Activated T-cell treated with anti-CD3 and anti-CD28 coated beads, Interleukin-2, amount 50 U/mL, for 1 hour (primary cell): ENCODE measurements at places on chromosomes 3 and 15.

GRCh38 chr15:55774113-55774970 is 31.4 kb upstream of the PRTG start:
- DNase-seq, result peak; percentile 38

DNA sequence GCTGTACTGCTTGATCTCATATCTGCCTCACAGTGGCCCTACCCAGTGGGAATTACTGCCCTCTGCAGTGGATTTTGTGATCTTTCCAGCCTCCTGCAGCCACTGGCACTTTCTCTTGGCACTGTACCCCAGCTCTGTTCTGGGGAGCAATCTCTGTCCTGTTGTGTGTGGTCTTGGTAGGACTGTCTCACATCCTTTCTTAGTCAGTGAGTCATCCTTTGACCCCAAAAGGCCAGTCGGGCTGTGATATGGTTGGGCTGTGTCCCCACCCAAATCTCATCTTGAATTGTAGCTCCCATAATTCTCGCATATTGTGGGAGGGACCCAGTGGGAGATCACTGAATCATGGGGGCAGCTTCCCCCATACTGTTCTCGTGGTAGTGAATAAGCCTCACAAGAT is 133.3 kb upstream of the TPM1 start:
- no peak for DNase-seq

DNA sequence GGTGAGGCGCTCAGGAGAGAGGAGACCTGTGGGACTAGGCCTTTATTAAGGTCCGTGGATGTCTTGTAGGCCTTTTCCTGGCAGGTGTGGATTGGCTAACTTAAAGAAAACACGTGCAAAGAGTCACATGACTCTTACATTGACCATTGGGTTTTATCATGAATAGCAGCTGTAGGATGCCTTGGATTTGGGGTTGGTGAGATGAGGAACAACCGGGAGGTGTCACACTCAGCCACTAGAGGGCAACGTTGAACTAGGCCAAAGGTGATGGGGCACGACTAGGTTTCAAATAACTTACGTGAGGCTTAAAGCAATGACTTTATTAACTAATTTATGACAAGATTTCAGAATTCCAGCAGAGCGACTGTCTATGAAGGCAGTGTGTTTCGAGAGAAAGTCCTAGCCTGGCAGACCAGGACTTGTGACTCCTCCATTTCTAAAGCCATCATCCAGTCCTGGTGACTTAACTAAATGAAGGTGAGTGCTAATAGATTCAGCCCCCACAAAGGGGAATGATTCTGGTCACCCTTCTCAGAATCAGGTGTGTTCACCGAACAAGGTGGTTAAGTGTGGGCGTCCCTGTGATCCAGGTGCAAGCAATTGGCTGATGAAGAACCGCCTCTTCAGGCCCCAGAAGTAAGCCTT is 345.6 kb downstream of the MCTP2 start:
- DNase-seq, result no peak

DNA sequence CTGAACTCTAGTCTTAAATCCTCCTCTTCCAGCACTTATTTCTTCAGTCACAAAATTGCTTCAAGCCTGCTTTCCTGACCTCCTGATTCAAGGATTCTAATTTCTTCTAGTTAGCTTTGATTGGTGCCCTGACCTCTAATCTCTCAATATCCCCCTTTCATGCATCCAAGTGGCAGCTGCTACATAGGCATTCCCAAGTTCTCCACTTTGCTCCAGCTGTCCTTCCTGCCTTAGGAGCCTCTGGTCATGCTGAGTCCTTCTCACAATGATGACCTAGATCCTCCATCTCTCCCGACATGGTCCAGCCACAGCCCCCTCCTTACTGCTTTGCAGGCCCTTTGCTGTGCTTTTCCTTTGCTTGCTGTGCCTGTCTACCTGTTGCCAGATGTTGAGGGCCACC is 347.8 kb upstream of the C2CD4B start:
- DNase-seq, result no peak

GRCh38 chr3:53008932-53009331 is 36.9 kb downstream of the SFMBT1 start:
- no peak for DNase-seq

DNA sequence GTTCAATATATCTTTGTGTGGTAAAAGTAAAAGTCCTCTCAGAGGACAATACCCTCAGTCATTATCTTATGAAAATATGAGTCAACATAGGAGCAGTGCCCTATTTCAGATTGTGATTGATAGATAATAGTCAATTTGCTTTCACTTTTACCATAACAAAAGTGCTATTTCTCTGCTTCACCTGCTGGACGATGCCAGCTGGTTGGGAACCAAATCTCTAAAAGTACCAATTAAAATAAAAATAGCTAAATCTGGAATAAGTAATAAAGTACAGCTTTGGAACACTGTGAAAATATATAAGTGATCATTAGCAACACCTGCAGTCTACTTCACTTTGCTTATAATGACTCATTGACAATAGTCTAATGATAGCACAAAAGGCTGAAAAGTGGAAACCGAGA is 390.3 kb upstream of the AGTR1 start:
- DNase-seq, result no peak

GRCh38 chr3:177385831-177386301 is 188.6 kb upstream of the TBL1XR1 start:
- DNase-seq, result no peak

GRCh38 chr3:169161011-169161410 is 502.5 kb downstream of the MECOM start:
- no peak for DNase-seq

GRCh38 chr3:23240171-23240785 is 37.2 kb downstream of the UBE2E2 start:
- DNase-seq, result no peak

GRCh38 chr3:138197524-138197923 is 10.4 kb downstream of the ARMC8 start:
- no peak for DNase-seq

GRCh38 chr15:22902046-22902445 is 63.6 kb downstream of the NIPA2 start:
- DNase-seq, result no peak

DNA sequence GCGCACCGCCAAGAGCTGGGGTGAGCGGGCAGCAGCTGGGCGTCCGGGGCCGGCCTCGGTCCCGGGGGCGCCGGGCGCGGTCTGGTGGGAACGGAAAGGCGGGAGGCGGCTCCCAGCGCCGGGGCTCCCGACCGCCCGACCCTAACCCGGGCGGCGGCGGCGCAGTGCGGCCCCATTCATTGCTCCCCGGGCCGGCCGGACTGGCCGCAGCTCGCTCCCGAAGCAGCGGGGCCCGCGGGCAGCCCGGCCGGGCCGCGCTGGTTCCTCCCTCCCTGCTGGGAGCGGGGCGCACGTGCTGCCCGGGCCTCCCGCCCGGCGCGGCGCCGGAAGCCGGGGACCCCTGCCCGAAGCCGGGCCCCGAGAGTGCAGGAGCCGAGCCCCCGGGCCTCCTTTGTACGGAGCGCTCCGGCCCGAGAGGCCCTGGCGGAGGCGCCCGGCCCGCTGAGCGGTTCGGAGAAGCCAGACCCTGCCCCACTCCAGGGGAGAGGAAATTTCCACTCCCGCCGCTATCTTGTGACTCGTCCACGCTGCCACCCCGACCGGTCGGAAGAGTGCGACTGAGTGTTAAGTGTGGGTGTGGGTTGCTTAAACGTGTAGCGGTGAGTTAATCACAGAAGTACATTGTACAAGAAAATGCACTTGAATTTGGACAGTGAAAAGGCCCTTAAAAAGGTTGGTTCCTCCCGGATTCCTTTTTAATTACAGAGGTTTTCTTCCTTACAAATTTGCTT is 613 bp downstream of the ATP1B3 start:
- peak; percentile 67 for DNase-seq

DNA sequence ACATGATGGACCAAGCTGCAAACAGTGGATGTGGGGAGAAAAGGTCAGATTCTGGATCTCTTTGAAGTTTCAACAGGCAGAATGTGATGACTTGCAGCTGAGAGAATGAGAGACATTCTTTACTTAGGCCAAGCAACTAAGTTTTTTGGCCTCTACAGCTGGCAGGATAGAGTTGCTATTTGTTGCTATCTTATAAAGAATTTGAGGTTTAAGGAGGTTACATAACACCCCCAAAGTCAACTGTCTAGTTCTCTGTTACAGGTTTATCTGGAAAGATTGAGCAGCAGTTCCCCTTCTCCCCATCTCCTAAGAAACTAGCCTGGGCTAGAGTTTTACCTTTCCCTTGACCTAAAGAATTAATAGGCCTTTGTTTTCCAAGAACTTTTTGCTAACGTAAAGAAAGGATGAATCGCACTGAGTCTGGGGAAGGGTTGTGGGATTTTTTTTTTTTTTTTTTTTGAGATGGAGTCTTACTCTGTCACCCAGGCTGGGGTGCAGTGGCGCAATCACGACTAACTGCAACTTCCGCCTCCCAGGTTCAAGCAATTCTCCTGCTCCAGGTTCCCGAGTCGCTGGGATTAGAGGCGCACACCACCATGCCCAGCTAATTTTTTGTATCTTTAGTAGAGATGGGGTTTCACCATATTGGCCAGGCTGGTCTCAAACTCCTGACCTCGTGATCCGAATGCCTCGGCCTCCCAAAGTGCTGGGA is 26.6 kb upstream of the SLMAP start:
- no peak for DNase-seq

DNA sequence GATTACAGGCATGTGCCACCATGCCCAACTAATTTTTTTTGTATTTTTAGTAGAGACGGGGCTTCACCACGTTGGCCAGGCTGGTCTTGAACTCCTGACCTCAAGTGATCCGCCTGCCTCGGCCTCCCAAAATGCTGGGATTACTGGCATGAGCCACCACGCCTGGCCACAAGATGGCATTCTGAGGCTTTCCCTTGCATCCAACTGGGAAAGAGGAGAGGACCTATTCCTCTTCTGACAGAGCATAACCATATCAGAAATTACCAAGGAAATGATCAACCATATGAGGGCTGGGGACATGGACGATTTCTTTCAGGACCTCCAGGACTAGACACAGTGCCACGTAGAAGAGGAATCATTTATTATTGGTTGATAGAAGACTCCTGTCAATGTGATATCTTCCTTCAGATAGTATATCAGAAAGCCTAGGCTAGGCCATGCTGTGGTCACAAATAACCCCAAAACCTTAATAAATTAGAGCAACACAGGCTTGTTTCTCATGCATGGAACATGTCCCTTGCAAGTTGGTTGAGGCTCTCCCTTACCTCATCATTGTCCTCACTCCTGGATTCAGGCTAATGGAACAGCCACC is 372.3 kb upstream of the IL12A start:
- DNase-seq, result no peak

GRCh38 chr15:32767236-32767635 is 49.4 kb downstream of the GREM1 start:
- no peak for DNase-seq

GRCh38 chr3:181987736-181988135 is 276.0 kb downstream of the SOX2 start:
- DNase-seq, result no peak

DNA sequence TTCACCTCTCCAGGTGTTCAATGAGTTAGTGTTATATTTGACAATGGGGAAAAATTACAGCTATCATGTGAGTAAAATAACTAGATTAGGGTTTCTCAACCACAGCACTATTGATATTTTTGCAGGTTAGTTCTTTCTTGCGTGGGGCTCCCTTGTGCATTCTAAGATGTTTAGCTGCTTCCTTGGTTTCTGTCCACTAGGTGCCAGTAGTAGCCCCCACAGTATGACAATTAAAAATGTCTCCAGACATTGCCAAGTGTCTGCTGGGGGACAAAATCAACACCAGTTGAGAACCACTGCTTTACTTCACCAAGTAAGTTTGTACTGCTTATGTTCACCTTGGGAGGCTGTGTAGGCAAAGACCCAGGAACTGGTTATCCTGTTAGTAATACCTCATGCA is 618.7 kb downstream of the EDEM1 start:
- DNase-seq, result no peak

GRCh38 chr3:36295296-36295695 is 85.0 kb upstream of the STAC start:
- DNase-seq, result no peak

DNA sequence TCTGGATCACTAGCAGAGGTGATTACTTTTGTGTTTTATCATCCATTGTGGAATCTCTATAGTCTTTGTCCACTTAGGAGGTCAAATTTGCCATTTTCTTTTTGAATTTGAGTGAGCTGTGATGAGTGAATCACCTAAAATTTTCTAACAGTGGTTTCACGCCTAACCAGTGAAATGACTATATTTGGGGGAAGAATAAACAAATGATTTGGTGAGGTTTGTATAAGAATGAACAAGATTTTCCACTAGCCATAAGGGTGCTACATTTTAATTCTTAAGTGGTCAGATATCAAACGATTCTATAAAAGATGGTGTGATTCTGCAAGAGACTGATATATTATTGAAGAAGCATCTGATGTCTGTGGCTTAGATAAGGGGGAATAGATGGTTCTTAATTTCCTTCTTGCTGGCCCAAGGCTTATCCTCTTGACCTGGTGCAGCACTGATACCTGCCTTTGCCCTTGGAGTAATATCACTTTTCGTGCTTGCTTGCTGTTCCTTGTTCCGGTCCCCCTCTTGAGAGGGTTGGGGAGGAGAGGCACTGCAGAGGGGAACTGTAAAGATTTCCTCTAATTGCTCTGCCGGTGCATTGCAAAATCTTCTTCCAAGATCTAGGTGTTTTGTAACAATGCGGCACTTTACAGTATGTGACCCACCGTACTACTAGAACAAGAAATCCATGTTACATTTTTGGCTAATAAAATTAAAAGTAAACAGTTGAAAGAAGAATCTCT is 14.5 kb downstream of the C3orf20 start:
- DNase-seq, result no peak

DNA sequence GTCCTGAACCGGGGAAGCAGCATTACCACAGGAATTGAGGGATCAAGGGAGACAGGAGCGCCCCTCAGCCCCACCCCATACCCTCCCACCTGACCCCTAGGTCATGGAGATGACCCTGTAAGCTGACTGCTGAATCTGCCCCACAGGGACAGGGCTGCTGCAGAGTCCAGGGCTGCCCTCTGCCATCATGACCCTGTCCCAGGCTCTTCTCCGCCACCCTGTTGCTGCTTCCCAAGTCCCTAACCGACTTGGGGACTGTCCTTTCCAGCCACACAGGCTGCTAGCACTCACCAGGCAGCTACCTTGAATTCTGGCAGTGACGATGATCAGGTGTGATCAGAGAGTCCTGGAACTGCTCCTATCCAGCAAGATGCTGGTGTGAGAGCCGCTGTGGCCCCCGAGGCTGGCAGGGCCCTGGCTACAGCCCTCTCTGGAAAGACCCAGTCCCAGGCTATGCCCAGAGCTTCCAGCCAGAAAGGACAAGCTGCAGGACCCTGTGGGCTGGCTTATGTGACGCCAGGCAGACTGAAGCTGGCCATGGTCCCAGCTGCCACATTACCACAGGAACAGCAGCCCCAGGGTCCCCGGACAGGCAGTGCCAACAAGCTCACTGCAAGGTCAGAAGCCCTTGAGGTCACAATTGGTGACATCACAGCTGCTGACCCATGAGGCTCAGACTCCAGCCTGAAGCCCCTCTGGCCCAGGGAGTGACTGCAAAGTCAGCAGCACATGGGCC is at the start of gene C3orf22:
Gene C3orf22 (minus strand): TSS at position 597 of the 736 bp plus-strand sequence. CDS start 5,542 bp downstream, outside the sequence.
- peak; percentile 10 for DNase-seq

GRCh38 chr15:65384895-65385869 is 7.4 kb upstream of the IGDCC3 start:
- peak; percentile 80 for DNase-seq

- peak; percentile 20 for DNase-seq
Observed at GRCh38 chr3:185152410-185153170, at the start of gene C3orf70. C3orf70 (minus strand) TSS chr3:185153060; CDS start chr3:185152823, 237 bp downstream.

- DNase-seq, result no peak
Observed at GRCh38 chr3:179081885-179082284, 10.3 kb upstream of the ZMAT3 start.
